RWPE1 (cell line): ENCODE measurements at places on chromosomes 12 and 14.

- DNase-seq, result no peak
Measured at GRCh38 chr12:98149270-98149669, 366.1 kb upstream of the TMPO start.

GRCh38 chr14:104595911-104596450 lies 8.6 kb downstream of the TMEM179 start:
- DNase-seq, result no peak

- no peak for DNase-seq
Measured at GRCh38 chr14:91185721-91186120, 58.8 kb downstream of the GPR68 start.

- DNase-seq, result no peak
Measured at GRCh38 chr14:105250986-105251385, 2.7 kb downstream of the BTBD6 start.

DNA sequence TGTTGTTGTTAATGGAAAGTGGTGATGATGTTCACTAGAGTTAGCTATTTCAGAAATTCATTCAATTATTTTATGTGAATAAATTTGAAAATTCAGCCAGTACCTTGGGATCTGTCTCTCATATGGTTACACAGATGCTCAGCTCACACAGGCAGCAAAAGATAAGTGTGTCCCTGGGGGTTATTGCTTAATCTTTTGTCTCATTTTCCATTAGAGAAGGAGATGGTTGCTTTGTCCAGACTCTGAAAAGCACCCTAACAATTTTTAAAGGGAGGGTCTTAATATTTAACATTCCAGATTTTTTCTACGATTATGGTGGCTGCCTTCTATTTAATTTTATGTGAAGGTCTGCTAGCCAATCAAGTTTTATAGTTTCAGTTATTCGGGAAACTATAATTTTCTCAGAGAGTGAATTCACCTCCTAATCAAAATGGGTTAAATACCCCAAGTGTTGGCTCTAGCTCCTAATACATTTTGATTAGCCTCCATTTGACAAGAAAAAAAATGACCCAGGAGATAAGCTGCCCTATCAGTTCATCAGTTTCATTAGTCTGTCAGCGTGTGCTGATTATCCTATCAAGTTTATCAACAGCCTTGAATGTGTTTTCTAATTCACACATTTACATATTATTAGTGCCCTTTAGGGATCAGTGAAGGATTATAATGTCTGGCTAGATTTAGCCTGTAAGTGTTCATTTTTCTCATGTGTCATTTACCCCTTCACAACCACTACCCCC lies 282.1 kb downstream of the TMTC2 start:
- no peak for DNase-seq
